ENCODE measurements at places on chromosomes 2 and 18. TPM values are rescaled to one million over a fixed set of nuclear protein-coding genes. Genes with fewer than 3 reads are reported as not detected.

- no peak for DNase-seq
These were observed 78.7 kb upstream of the RGPD5 start for GRCh38 chr2:109715313-109715805.

- DNase-seq: peak; percentile 5
These were observed 340.6 kb downstream of the PAX3 start for GRCh38 chr2:221958224-221958623.

- DNase-seq: no peak
These were observed 25.9 kb upstream of the ALLC start for GRCh38 chr2:3631851-3632659.

GRCh38 chr2:168604252-168604651 is 148.2 kb downstream of the CERS6 start:
- no peak for DNase-seq

- peak; percentile 71 for DNase-seq
These were observed 19.0 kb downstream of the CRACDL start for GRCh38 chr2:98917031-98917471.

DNA sequence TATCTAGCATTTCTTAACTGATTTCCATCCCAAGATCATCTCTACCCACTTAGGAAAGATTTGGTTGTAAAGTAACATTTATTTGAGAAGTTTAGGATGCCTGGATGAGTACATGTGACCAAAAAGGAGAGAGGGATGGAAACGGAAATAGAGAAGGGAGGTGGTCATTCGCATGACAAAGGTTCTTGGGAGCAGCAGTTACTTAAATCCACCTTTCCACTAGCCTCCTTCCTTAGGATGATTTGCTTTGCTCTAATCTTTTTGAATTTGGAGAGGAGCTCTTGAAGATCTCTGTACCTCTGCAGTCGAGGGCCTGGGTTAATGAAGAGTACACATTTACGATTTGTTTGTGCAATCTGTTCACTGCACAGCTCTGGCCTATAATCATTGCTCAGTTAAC is 623.5 kb downstream of the EPHA4 start:
- no peak for DNase-seq

- DNase-seq: no peak
These were observed 462.6 kb upstream of the TMEFF2 start for GRCh38 chr2:192657362-192657761.

- peak; percentile 55 for DNase-seq
These were observed 36.6 kb upstream of the IKZF2 start for GRCh38 chr2:213187833-213188532.

DNA sequence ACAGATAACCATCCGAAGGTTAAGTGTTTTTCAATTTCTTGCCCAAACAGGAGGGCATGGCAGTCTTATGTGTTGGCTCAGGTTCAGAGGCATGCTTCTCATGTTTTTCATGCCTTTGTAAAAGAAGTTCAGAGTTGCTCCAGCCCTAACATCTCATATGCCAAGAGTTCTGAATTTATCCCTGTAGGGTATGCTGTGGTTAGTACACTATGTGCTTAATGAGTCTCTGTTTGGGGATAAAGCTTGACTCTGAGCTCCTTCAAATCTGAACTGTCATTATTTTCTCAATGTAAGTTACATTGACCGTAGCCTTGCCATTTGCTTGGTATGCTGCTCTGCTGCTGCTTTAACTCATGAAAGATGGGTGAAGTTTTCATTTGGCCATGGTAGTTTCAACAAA is 67.9 kb upstream of the PNPT1 start:
- no peak for DNase-seq

DNA sequence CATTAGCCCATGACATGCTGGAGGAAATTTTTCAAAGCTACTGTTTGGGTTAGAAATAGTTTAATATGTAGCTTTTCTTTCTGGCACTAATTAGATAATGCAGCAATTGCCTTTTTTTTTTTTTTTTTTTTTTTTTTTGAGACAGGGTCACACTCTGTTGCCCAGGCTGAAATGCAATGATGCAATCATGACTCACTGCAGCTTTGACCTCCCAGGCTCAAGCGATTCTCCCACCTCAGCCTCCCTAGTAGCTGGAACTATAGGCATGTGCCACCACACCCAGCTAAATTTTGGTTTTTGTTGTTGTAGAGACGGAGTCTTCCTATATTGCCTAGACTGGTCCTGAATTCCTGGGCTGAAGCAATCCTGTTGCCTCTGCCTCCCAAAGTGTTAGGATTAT is 136.2 kb downstream of the SP100 start:
- no peak for DNase-seq

DNA sequence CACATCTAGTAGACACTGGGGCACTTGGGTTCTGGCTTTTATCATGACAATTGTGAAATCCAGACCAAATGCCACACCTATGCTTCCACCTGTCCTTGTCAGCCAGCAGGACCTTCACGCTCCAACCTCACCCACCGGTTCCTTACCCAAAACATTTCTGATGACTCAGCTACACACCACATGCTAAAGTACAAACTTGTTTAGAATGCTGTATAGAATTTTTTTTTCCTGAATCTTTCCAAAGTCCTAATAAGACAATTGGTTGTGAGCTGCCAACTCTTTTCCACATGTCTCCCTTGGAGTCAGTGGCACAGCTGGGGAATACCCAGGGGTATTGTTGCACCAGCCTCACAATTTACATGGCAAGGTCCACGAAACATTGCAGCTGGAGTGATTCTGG is 75.5 kb upstream of the LPIN2 start:
- DNase-seq: peak; percentile 16

DNA sequence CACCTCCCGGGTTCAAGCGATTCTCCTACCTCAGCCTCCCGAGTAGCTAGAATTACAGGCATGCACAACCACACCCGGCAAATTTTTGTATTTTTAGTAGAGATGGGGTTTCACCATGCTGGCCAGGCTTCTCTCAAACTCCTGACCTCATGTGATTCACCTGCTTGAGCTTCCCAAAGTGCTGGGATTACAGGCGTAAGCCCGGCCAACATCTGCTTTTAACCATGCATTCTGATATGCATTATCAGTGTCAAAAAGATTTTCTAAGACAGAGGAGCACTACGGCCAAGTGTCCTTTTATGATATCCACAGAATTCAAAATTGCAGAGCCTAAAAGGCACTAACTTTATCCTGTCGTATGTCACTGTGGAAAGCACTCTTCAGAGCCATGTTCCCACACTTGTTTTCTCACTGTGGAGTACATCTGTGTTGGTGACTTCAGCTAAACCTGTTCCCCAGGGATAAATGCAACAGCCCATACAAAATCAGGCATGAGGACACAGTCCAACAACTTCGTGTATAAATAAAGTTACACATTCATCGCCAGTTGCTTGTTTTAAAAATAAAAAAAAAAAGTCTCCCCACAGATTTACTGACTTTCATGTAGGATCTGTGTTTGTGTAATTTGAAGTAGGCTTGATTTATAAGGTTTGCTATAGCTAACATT is 56.4 kb downstream of the STK25 start:
- no peak for DNase-seq

- no peak for DNase-seq
These were observed 175.4 kb downstream of the LCLAT1 start for GRCh38 chr2:30622452-30622851.

GRCh38 chr2:88265352-88266303 is 95.5 kb downstream of the THNSL2 start:
- no peak for DNase-seq

GRCh38 chr18:29096079-29096770 is 919.3 kb upstream of the CDH2 start:
- no peak for DNase-seq

- DNase-seq: no peak
These were observed 125.6 kb upstream of the CAPN13 start for GRCh38 chr2:30932870-30933269.

DNA sequence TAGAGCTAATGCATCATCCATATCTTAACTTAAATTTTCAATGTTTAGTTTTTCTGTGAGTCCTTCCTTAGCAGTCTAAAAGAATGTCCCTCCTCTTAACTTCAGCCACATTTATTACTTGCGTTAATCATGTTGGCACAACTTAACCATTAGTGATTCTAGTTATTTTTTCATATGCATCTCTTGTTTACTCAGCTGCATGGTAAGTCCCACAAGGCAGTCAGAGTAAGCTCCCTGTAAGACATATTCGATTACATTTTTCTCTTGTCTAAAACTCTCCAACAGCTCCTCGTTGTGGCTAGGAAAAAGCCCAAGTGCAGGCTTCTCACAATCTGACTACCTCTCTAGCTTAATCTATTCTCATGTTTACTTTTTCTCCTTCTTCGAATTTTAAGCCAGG is 2045.3 kb upstream of the PIK3C3 start:
- DNase-seq: no peak

- no peak for DNase-seq
These were observed 11.6 kb downstream of the ADCY3 start for GRCh38 chr2:24908461-24908901.

DNA sequence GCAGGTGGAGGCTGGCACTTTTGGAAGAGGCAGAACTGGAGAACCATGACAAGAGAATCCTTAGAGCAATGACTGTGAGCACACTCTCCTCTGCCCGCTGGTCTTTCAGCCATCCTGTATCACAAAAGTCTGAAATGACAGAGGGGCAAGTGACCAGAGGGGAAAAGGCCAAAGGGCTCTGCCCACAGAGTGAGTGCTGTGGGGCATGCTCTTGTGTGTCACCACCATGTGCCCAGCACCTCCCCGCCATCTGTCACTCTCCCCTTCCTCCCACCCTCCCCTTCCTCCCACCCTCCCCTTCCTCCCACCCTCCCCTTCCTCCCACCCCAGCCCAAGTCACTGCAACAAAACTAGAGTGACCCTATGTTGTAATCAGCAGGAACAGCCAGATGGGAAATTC is 31.9 kb downstream of the DAW1 start:
- no peak for DNase-seq

- DNase-seq: no peak
These were observed 121.3 kb downstream of the MTX2 start for GRCh38 chr2:176390276-176391147.

DNA sequence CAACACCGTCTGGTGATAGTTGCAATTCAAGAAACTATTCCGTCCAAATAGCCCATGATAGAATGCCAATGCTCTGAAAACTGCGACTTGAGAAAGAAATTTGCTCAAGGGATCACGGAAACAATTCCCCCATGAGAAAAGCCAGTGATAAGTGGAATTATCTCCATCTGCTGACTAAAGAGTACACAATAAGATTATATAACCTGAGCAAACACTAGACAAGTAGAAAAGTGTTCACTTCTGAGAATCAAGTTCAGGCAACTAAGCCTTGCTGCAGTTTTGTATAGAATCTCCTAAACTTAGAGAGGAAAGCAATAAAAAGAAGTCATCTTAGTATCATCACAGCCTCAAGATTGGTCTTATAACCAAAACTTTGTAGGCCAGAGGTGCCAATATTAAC is 336.3 kb upstream of the NRXN1 start:
- no peak for DNase-seq

- DNase-seq: no peak
These were observed 68.1 kb upstream of the PELI1 start for GRCh38 chr2:64212346-64212745.

- no peak for DNase-seq
These were observed 674 bp downstream of the NCAPH start for GRCh38 chr2:96336104-96336775.

GRCh38 chr2:208172125-208172524 is 8.7 kb upstream of the CRYGA start:
- no peak for DNase-seq

DNA sequence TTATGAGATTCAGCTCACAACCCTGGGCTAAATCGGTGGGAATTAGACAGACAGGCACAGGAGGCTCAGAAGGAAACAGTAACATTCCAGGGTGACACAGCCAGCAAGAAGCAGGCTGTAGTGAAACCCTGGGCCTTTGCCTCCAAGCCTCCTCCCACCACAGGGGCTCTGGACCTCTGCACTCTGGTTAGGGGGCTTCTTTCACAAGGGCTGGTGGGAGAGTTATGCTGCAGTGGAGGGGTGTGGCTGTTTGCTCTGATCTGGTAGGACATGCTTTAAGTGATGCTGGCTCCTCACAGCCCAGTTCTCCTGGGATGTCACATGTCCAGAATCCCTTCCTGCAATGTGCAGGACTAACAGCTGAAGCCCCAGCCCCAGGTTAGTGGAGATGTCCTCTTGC is 109.9 kb downstream of the TGFA start:
- DNase-seq: no peak

DNA sequence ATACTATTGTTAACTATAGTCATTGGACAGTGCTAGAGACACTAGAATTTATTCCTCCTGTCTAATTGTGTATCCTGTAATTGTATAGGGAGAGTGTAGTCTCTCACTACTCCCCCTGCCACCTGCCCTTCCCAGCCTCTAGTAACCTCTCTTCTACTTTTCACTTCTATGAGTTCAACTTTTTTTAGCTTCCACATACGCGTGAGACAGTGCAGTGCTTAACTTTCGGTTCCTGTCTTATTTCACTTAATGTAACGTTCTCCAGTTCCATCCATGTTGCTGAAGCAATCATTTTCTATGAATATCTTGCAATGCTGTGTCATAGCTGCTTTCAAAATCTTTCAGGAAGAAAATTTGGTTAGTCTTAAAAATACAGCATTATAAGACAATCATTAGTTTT is 22.8 kb upstream of the RUFY4 start:
- DNase-seq: no peak

DNA sequence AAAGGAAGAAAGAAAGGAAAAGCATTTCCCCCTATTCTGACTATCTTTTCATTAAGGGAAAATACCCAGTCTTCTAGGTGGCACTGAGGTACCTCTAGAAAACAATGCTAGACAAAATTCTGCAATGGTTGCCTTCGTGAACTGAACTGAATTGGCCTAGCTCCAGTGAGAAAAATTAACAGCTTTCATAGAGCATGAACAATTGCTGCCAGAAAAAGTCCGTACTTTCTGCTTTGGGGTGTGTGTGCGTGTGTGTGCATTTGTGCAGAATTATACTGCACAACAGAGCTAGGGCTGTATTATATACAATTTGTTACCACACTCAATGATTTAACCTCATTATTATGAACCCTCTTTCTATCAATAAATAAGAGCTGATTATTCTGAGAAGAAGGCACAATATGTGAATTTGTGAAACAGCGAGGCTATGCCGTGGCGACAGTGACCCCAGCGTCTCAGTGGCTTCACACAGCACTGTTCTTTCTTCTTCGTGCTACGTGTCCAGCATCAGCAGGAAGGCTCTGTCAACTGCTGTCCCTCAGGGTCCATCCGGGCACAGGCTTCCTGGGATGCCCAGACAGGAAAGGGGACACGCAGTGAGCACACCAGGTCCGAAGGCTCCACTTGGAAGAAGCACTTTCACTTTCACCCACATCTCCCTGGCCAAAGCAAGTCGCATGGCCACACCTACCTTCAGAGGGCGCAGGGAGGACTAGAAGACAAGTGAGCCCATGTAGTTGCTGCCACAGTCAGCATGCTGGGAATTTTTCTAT is 47.5 kb downstream of the PTGR3 start:
- DNase-seq: peak; percentile 52

- DNase-seq: peak; percentile 9
These were observed 104.8 kb downstream of the NOL10 start for GRCh38 chr2:10584843-10585475.

- DNase-seq: no peak
These were observed 77.2 kb upstream of the HPCAL1 start for GRCh38 chr2:10225291-10226037.

The NEU2 gene
- not detected for total RNA-seq

The UGT1A3 gene
- not detected for total RNA-seq

The ERFE gene
- 11.1 TPM for total RNA-seq

The ADNP2 gene
- total RNA-seq: 9.5 TPM

The NR4A2 gene
- not detected for total RNA-seq

The CHRNA1 gene
- total RNA-seq: not detected

The SERPINB2 gene
- total RNA-seq: not detected

The MYO5B gene
- total RNA-seq: 8.8 TPM

The ZC3H6 gene
- total RNA-seq: 0.39 TPM
